ENCODE measurements at places on chromosomes 1 and 21. TPM values are rescaled to one million over a fixed set of nuclear protein-coding genes. Genes with fewer than 3 reads are reported as not detected.

DNA sequence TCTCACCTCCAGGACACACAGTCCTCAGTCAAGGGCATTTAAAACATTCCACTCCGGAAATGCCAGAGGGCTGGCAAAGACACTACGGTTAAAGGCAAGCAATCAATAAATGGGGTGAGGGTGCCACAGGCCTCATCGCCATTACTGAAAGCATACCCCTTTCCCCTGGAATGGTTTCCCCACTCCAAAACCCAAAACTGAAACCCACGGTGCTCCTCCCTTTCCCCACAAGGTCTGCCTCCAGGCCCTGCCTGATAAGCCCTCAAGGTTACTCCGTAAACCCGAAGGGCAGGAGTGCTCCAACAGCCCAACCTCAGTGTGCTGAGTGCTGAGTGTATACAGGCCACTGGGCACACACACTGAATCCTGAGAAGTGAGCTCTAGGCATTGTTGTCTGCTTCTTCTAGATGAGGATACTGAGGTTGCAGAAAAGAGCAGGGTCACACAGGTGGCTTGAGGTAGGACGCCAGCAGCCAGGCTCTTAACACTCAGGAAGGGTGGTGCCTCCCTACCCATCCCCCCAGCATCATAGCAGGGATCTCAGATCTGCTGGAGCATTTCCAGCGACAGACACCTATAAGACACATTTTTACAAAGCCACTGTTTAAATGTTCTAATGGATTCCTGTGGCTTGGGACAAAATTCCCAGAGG, 29.0 kb downstream of the SSBP3 start:
- no peak for DNase-seq

NES gene
- 103 TPM for total RNA-seq

- no peak for DNase-seq
These were observed 3.3 kb downstream of the RSRP1 start for GRCh38 chr1:25243907-25244306.

DNA sequence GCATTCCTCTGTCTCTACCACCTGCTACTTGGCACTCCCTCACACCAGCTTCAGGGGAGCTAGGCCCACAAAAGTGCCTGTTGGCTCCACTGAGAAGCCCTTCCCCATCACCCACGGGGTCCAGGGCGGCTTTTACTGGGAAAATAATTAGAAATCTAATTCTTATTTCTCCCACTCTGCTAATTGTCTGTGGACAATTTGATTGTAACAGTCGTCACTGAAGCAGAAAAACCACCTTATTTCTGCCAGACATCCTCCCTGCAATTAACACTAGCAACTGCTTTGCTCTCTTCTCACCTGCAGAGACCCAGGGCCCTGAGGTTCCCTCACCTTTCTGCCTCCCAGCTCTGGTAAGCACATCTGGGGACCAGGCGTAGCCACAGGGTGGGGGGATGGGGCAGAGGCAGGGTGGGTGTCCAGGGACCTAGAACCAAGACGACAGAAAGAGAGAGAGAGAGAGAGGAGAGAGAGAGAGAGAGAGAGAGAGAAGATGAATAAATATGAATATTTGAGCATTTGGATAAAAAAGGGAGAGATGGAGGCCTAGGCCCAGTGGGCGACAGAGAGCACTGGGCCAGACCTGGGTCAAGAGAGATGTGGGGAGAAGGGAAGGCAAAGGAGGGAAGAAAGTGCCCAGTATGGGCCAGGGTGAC, 32.6 kb downstream of the FOXO6 start:
- no peak for DNase-seq

TNFAIP8L2 gene
- total RNA-seq: not detected

- DNase-seq: no peak
These were observed 7.5 kb downstream of the KIF1B start for GRCh38 chr1:10217748-10218441.

DNA sequence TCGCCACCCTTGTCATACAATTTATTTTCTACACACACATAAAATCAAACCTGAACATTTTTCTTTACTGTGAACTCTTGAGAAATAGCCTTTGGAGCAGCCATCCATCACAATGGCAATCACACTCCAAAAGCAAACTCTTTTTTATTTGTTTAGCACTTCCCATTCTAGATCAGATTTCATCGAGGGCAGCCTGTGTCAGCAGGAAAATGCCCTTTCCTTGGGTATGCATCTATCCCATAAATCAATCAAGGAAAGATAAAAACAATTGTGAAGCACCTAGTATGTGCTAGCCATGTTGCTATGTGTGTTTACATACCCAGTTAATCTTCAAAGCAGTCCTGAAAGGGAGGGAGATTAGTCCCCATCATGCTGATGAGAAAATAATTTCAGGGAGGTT, 484.1 kb upstream of the USP24 start:
- no peak for DNase-seq

DNA sequence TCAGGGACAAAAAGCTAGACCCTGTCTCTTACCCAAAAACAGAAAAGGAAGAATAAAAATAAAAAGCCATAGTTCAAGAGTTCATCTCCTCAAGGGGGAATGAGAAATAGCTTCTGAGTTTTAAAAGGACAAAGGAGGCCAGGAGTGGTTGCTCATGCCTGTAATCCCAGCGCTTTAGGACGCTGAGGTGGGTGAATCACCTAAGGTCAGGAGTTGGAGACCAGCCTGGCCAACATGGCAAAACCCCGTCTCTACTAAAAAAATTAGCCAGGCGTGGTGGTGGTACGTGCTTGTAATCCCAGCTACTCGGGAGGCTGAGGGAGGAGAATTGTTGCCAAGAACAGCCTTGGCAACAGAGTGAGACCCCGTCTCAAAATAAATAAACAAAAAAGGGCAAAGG, 38.6 kb upstream of the CPLANE2 start:
- no peak for DNase-seq

TRNP1 gene
- 49.4 TPM for total RNA-seq

AUNIP gene
- total RNA-seq: 15.1 TPM

RGSL1 gene
- total RNA-seq: not detected

MSH4 gene
- 0.30 TPM for total RNA-seq

GRCh38 chr1:226608699-226609505, 60.3 kb downstream of the STUM start:
- DNase-seq: peak; percentile 86

DNA sequence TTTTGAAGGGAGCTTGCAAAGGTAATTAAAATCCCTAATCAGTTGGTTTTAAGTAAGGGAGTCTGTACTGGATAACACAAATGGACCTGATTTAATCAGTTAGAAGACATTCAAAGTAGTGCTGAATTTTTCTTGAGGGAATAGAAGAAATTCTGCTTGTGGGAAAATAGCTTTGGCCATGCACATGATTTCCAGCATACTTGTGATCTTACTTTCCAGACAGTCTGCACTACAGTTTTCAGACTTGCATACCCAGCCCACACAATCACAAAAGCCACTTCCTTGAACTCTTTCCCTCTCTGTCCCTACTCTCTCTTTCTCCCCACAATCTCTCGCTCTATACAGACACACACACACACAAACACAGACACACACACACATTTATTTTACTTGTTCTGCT, 852.1 kb downstream of the PLA2G4A start:
- DNase-seq: no peak

ZNF362 gene
- total RNA-seq: 24.2 TPM

MARK1 gene
- total RNA-seq: 18.6 TPM

DNA sequence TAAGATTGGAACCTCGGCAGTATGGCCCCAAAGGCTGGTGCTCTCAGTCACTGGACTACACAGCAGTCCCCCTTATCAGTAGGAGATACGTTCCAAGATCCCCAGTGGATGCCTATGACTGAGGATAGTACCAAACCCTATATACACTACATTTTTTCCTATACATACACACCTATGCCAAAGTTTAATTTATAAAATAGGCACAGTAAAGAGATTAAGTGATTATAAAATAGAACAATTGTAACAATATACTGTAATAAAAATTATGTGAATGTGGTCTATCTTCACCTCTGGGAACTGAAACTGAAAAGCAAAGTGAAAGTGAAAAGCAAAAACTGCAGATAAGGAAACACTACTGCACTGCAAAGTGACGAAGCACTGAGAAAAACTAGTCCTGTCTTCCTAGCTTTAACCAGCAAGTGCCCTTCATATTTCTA, 96.8 kb downstream of the INTS7 start:
- no peak for DNase-seq

MAGOH gene
- total RNA-seq: 58.4 TPM

- no peak for DNase-seq
These were observed 34.8 kb upstream of the ATP6V1G3 start for GRCh38 chr1:198575292-198575691.

DNA sequence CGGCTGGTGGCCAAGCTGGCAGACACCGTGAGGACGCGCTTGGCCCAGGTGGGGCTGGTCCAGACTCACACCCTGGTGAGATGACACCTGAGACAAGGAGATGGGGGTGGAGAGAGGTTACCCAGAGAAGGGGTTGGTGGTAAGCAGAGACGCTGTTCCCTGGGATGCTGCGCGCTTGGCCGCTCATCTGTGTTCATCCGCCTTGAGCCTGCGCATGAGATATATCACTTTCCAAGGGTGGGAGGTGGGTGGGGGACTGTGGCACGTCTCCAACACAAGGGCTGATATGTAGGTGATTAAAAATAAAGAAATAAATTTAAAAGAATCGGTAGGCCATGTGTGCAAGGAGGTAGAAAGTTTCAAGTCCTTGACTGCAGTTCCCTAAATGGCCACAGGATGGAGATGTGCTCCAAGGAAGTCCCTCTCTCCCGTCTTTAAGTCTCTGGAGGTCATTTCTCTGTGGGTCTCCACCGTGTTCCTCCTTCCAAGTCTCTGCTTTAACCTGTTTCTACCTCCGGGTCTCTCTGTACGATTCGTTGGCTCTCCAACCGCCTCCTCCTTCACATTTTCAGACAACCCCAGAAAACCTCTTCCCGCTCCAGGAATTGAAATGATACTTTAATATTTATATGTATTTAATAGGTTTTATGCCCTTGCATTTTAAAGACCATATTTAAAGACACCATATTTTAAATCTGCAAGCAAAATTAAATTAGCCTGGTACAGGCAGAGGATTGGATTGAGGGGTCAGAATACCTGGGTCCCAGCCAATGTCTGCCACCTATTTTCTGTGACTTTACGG, 4.5 kb downstream of the TTC24 start:
- peak; percentile 85 for DNase-seq

LYPD8 gene
- total RNA-seq: not detected

- no peak for DNase-seq
These were observed 39.6 kb downstream of the UBASH3A start for GRCh38 chr21:42443181-42443785.

NBPF14 gene
- total RNA-seq: 13.2 TPM

DNA sequence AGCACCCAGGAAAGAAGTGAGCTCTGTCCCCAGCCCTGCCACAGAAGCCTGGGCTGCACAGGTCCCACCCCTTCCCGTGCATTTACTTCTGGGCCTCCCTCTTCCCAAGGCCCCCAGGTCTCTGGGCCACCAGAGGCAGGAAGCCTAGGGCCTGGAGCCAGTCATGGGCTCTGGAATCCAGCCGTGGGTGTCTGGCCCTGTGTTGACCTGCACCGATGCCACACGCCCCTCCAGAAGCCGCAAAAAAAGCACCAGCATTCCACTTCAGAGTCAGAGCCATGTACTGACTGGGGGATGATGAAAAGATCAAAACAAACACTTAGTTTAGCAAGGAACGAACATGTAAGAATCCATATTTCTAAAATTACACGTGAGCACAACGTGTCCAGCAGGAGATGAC, 141.7 kb downstream of the NPHP4 start:
- no peak for DNase-seq

PSMG1 gene
- total RNA-seq: 70.4 TPM

DNA sequence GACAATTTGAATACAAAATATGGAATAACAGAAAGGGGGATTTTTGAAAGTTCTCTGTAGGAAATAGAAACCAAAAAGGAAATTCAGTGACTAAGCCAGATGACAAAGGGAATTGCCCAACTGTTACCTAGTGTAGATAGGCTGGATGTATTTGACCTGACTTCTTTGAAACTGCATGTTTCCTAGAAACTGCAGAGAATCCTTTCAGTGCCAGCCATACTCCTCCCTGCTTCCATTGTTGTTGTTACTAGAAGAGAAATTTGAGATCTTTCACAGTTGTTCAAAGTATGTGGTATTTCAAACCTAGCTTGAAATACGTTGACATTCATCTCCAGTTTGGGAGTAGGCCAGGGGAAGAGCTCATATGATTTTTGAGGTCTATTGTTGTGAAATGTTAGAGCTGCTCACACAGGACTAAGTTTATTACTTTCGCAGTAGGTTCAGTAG, 1.8 kb upstream of the GBP5 start:
- no peak for DNase-seq

KRTAP13-2 gene
- total RNA-seq: not detected

AGBL4 gene
- total RNA-seq: 0.87 TPM

DNA sequence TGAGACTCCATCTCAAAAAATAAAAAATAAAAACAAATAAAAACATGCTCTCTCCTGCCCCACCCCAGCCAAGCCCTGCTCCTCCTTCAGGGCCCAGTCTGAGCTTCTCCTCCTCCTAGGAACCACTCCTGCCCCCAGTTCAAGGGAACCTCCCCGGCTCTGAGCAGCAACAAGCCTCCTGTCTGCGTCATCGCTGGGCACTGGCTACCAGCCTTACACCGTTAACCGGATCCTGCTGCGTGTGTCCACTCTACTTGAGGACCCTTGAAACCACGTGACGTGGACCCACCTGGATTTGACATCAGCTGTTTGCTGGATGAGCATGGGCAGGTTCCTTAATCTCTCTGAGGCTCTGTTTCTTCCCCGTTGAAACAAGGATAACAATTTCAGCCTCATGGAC, 1.6 kb upstream of the TAS1R2 start:
- DNase-seq: no peak

SMIM12 gene
- 34.6 TPM for total RNA-seq

IGSF3 gene
- total RNA-seq: 32.4 TPM

GRCh38 chr1:31980835-31981455, 32.7 kb upstream of the KHDRBS1 start:
- DNase-seq: no peak

- no peak for DNase-seq
These were observed 268.5 kb downstream of the PTPRU start for GRCh38 chr1:29504709-29505410.

FMOD gene
- 0.05 TPM for total RNA-seq

DNA sequence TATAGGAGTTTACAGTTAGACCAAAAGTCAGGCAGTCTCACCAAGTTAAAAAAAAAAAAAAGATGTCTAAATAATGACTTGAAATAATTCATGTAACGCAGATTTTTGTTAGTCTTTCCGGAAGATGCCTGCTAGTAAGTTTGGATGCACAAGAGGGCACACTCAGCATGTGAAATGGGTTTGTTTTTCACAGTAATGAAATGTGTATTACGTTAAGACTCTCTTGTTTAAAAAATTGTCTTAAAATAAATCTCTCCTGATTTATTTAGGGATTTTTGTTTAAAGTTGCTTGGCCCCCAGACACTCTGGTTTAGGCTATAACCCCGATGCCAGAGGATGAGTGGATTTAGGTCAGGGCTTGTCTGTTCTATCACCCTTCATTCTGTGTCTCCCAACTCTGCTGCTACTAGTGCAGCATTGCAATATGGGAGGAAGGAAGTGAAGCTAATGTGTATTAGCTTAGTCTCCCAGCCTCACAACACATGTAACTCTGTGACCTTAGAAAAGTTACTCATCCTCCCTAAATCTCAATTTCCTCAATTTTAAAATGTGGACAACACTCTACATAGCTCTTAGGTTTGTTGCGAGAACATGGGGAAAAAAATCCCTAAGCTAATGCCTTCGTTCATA, 25.7 kb downstream of the CTH start:
- DNase-seq: no peak

All from WTC11 (cell line).